Activated CD4-positive, alpha-beta memory T cell treated with anti-CD3 and anti-CD28 coated beads, Interleukin-2, amount 10 ng/mL, durations not matched to agents 7 days and 5 days (primary cell): ENCODE measurements at places on chromosomes 2 and 18.

GRCh38 chr2:235002198-235003095 is 50.6 kb downstream of the SH3BP4 start:
- H3K4me3 ChIP-seq = no peak overlapping the region
- H3K27me3 ChIP-seq = no peaks in the 10 kb centered on the region
- no peak overlapping the region for H3K27ac ChIP-seq
- DNase-seq = no peak
- no peaks in the 10 kb centered on the region for H3K4me1 ChIP-seq

- peaks cover 35% of the 10 kb centered on the region for H3K27me3 ChIP-seq
- no peak overlapping the region for H3K27ac ChIP-seq
- H3K4me1 ChIP-seq = no peaks in the 10 kb centered on the region
- DNase-seq = no peak
- no peak overlapping the region for H3K4me3 ChIP-seq
These were observed 59.5 kb downstream of the FAM168B start for GRCh38 chr2:131033786-131034121.

GRCh38 chr2:159285929-159286708 is at the start of gene WDSUB1:
Gene WDSUB1 (minus strand): TSS chr2:159286703. CDS start chr2:159283069, 3,634 bp downstream.
- peak within 1 kb of the TSS; percentile 78 for H3K4me3 ChIP-seq
- H3K36me3 ChIP-seq = peaks cover 7% of the 10 kb centered on the region
- H3K27me3 ChIP-seq = no peaks in the 10 kb centered on the region
- DNase-seq = no peak
- H3K4me1 ChIP-seq = peaks cover 23% of the 10 kb centered on the region

GRCh38 chr2:223219872-223220657 is 168.1 kb downstream of the KCNE4 start:
- no peak for DNase-seq
- no peaks in the 10 kb centered on the region for H3K4me1 ChIP-seq
- H3K4me3 ChIP-seq = no peak overlapping the region
- no peaks in the 10 kb centered on the region for H3K36me3 ChIP-seq
- no peak overlapping the region for H3K27ac ChIP-seq

DNA sequence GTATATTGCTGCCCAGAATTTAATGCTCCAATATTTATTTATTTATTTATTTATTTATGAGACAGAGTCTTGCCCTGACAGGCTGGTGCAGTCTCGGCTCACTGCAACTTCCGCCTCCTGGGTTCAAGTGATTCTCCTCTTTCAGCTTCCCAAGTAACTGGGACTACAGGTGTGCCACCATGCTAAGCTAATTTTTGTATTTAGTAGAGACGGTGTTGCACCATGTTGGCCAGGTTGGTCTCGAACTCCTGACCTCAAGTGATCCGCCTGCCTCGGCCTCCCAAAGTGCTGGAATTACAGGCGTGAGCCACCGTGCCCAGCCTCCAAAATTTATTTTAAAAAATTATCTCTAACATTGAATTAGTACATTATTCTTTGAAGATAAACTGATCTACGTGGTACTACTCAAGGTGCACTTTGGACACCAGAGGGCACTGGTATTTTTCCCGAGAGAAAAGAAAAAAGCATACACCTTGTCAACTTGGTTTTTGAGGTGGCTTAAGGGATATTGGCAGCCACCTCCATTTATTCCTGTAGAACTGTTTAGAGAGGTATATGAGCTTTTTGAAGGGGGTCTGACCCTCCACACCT is 1.4 kb upstream of the IDH1 start:
- H3K27ac ChIP-seq = no peak overlapping the region
- H3K27me3 ChIP-seq = peaks cover 4% of the 10 kb centered on the region
- peak overlapping the region; percentile 98 for H3K4me3 ChIP-seq
- DNase-seq = no peak
- H3K36me3 ChIP-seq = peaks cover 24% of the 10 kb centered on the region

DNA sequence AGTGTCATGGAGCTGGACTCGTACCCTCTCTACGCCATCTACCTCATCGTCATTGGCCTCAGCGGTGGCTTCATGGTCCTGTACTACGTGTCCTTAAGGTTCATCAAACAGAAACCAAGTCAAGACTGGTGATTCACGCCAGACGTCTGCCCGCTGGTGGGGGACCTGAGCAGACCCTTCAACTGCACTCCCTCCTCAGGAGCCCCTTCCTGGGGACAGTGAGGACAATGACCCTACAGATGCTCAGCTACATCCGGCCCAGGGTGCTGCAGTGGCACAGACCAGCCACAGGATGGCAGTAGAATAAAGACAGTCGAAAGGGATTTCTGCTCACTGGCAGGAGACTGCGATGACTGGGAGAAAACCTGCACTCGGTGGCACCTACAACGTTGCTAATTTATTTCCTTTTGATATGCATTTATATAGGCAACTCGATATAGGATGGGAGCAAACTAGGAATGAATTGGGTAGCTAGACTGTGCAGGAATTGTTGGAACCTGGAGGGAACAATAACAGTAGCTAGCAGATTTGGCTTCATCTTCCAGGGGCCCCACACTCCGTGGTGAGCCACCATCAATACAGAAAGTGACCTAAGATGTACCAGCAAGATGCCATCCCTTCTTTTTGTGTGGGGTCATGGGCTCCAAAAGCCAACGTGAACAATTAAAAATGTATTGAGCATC is 39.2 kb downstream of the ABCG8 start:
- H3K4me3 ChIP-seq = no peak overlapping the region
- no peak overlapping the region for H3K27ac ChIP-seq
- H3K36me3 ChIP-seq = no peaks in the 10 kb centered on the region
- no peaks in the 10 kb centered on the region for H3K27me3 ChIP-seq

DNA sequence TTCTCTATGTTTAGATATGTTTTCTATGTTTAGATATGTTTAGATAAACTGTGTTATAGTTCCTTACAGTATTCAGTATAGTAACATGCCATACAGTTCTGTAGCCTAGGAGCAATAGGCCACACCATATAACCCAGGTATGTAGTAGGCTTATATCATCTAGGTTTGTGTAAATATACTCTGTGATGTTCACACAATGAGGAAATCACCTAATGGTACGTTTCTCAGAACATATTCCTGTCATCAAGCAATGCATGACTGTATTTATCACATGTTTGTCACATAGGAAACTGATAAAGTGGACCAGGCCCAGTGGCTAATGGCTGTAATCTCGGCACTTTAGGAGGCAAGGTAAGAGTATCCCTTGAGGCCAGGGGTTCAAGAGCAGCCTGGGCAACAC is 44.0 kb downstream of the RNF138 start:
- H3K4me1 ChIP-seq = peaks cover 3% of the 10 kb centered on the region
- no peak overlapping the region for H3K27ac ChIP-seq
- H3K4me3 ChIP-seq = no peak overlapping the region
- H3K36me3 ChIP-seq = peaks cover 14% of the 10 kb centered on the region
- no peak for DNase-seq

DNA sequence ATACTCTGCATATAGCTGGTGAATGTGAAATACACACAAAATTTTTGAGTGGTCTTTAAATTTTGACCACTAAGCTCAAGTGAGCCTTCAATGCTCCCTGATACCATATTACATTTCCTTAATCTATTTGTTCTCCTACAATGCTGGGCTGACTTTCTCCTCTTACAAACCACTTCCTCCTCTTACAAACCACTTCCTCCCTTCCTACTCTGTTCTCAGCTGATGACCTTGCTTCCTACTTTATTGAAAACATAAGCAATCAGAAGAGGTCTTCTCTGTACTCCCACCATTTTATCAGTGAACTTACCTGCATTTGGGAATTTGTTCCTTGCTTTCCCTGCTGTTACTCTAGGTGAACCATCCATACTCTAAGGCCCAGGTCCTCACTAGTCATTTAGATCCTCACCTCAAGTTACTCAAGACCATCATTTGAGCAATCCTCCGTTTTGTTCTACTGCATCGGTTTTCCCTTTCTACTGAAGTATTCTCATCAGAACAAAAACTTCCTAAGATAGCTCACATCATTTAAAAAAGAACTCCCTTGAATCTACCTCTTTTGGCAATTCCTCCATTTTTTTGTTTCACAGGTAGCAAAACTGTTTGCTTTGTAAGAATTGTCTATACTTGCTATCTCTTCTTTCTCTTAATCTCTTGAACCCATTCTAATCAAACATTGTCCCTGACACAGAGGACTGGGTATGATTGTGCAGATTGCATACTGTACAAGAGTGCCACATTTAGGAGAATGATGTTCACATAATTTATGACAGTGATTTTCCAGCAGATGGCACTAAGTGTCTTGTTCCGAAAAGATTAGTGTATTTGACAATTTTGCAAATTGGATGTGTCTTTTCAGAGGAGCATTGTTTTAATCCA is 96.5 kb downstream of the EPB41L5 start:
- H3K27me3 ChIP-seq = peaks cover 27% of the 10 kb centered on the region
- no peaks in the 10 kb centered on the region for H3K36me3 ChIP-seq
- peak overlapping the region; percentile 38 for H3K4me3 ChIP-seq
- peaks cover 17% of the 10 kb centered on the region for H3K4me1 ChIP-seq
- DNase-seq = no peak
- peak overlapping the region; percentile 32 for H3K27ac ChIP-seq

DNA sequence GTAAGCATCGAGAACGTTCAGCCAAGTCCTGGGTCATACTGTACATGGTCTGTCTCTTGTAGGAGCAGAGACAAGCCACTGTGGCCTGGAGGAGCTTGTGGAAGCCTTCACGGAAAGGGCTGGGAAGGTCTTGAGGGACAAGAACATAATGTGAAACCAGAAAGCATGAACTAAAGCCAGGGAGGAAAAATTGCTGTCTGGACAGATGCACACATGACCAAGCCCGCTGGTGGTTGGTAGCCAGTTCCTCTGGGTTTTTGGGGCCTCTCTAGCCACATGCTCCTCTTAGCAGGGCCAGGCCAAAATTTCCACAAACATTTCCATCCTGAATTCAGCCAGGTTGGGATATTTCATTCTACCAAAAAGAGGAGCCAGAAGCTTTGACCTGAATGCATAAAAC is 196.2 kb upstream of the SIX2 start:
- no peaks in the 10 kb centered on the region for H3K36me3 ChIP-seq
- H3K27ac ChIP-seq = no peak overlapping the region
- H3K27me3 ChIP-seq = peaks cover 17% of the 10 kb centered on the region
- no peaks in the 10 kb centered on the region for H3K4me1 ChIP-seq
- no peak overlapping the region for H3K4me3 ChIP-seq

DNA sequence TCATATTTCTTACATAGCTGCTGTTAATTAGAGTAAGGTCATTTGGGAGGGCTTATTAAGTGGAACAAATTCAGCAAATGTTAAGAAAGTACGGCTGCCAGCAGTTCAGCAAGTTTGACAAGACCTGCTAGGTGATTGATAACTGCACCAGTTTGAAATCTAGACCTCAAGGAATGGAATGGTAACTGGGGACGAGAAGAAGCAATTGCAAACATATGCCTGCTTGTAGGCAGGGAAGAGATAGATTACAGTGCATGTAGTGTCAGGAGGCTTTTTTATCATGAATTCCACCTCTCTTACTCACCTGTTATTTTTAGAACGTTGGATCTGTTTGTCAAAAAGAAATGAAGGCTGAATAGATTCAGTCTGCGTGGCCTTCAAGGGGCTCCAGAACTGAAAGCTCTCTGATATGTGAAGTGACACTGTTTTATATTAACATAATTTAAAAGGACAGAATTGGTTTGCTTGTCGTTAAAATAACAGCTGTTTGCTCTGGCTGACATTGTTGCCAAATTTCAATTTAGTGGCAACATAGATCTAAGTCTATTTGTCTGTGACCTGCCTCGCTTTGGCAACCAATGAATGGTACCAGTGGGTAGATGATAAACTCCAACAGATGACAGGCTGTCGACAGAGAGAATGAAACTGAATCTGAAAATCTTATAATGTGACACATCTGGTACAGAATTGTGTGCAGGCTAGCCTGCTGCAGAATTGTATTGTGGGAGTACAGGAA is 199.3 kb downstream of the ZNF407 start:
- H3K4me3 ChIP-seq = no peak overlapping the region
- no peak for DNase-seq
- no peaks in the 10 kb centered on the region for H3K27me3 ChIP-seq
- no peaks in the 10 kb centered on the region for H3K36me3 ChIP-seq
- H3K27ac ChIP-seq = no peak overlapping the region
- peaks cover 18% of the 10 kb centered on the region for H3K4me1 ChIP-seq

GRCh38 chr2:96315400-96316071 is 9.6 kb upstream of the ITPRIPL1 start:
- peak; percentile 61 for DNase-seq
- peaks cover 40% of the 10 kb centered on the region for H3K36me3 ChIP-seq
- no peaks in the 10 kb centered on the region for H3K27me3 ChIP-seq
- H3K4me1 ChIP-seq = peaks cover 63% of the 10 kb centered on the region
